Gastroesophageal sphincter (tissue), 4 donors: ENCODE measurements at places on chromosomes 3 and 15.
A peak's percentile ranks its signal among the peaks of the same experiment; 100 is the strongest.

DNA sequence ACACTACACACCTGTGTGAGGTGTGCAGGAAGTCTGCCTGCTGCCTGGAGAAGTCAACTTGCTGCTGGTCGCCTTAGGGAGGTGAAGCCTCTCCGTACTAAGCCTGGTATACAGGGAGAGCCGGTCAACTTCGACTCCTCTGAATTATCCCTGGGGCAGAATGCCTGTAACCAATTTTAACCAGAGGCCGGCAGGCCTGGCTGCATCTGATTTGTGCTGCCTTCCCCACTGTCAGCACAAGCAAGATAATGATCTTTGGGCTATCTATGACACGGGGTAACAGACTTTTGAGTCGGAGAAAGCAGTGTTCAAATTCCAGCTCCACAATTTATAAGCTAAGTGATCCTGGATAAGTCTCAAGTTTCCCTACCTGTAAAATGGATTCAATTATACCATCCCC lies 42.3 kb downstream of the MAGEF1 start:
- no peaks in the 10 kb centered on the region for H3K36me3 ChIP-seq
- no peak overlapping the region for H3K27ac ChIP-seq
- H3K4me3 ChIP-seq = no peak overlapping the region
- H3K27me3 ChIP-seq = no peaks in the 10 kb centered on the region

DNA sequence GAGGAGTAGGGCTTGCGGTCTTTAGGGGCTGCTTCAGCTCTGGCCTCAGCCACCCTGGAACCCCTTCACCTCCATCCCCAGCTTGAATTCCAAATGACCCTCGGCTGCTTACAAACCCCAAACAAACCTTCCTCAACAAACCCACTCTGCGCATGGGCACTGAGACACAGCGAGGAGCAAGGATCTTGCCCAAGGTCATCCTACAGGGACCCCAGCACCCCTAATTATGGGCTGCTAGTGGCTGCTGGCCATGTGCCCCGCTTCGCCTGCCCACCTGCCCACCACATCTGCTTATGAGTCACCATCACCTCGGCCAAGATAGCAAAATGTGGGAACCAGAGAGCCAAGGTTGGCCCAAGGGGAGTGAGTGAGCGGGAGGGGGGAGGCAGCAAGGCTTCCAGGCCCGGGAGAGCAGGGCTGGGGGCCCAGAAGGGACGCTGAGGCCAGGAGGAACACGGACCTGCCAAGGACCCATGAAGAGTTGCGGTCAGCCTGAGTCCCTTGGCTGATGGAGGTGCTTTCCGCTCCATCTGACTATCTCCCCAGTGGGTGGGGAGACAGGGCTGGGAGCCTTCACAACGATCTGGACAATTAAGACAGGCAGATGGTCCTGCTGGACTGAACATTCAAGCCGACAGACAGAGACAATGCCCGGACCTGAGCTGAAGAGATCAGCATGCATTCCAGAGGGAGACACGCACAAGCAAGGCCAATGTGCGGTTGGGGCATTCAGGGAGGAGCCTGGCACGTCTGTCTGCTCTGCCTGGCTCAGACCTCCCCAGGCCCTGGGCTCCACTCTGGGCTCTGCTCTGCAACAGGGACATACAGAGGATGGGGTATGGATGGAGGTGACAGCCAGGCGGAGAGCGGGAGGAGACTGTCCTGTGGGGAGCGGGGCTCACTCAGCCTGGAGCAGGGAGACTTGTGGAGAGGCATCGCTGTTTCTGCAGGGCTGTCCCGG lies 10.8 kb upstream of the GRIP2 start:
- H3K27ac ChIP-seq = no peak overlapping the region
- H3K27me3 ChIP-seq = peaks cover 53% of the 10 kb centered on the region
- no peaks in the 10 kb centered on the region for H3K36me3 ChIP-seq
- H3K4me1 ChIP-seq = no peaks in the 10 kb centered on the region
- ATAC-seq = no peak

- H3K27ac ChIP-seq = peak overlapping the region; percentile 84
- H3K4me3 ChIP-seq = peak overlapping the region; percentile 49
- no peaks in the 10 kb centered on the region for H3K27me3 ChIP-seq
Measured at GRCh38 chr3:152298393-152299248, 29.9 kb downstream of the MBNL1 start.

- no peak overlapping the region for H3K4me3 ChIP-seq
- no peaks in the 10 kb centered on the region for H3K4me1 ChIP-seq
- ATAC-seq = no peak
- H3K27ac ChIP-seq = no peak overlapping the region
Measured at GRCh38 chr3:151002003-151002981, 29.8 kb upstream of the CLRN1 start.

DNA sequence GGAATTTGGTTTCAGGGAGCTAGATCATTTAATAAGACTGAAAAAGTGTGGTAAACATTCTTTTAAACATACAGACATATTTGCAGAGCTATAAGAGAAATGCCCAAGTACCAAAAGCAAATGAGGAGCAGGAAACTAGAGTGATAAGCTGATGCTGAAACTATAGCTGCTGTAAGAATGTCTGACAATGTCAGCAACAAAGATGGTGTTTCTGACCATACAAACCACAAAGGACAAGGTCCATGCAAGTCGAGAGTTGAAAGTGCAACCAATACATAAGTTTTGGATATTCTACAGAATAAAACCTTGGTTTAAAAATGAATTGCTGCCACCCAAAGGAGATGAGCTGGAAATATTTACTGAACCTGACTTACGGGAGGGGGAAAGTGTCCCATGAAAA lies 610.2 kb downstream of the TBL1XR1 start:
- ATAC-seq = no peak
- H3K36me3 ChIP-seq = no peaks in the 10 kb centered on the region

DNA sequence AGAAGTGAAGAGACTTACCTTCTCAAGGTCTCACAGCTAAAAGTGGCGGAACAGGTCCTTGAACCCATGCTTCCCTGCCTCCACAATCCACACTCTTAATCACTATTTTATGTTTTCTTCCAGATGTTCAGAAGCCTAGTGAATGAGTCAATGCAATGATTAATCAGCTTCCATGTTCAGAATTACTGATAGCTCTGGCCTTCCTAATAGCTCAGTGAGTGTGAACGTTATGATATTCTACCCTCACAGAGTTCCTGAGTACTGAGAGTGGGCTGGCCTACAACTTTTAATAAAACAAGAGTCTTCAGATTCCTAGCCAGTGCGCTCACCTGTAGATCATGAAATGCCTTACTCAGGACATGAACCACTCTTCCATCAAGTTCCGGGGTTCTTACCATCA lies 443.0 kb upstream of the ADAMTS9 start:
- H3K27ac ChIP-seq = no peak overlapping the region
- no peak for ATAC-seq
- H3K4me1 ChIP-seq = no peaks in the 10 kb centered on the region
- no peaks in the 10 kb centered on the region for H3K36me3 ChIP-seq
- no peak overlapping the region for H3K4me3 ChIP-seq

DNA sequence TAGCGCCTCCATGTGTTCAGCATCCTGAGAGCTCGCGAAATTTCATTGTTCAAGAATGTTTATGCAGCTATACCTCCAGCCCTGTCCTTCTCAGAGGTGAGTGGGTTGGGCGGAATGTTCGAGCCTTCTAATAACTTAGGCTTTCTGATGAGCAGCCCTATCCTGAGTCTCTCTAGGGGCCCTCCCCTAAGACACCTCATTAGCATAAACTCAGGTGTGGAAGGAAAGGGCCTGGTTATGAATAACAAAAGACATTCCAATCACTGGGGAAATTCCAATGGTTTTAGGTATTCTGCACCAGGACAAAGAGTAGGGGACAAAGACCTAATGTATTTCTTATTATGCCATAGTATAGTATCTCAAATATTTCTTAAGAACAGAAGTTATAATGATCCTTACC lies 138.1 kb upstream of the PDZRN3 start:
- H3K27ac ChIP-seq = no peak overlapping the region
- ATAC-seq = no peak
- no peaks in the 10 kb centered on the region for H3K27me3 ChIP-seq
- H3K4me1 ChIP-seq = no peaks in the 10 kb centered on the region
- H3K4me3 ChIP-seq = no peak overlapping the region

DNA sequence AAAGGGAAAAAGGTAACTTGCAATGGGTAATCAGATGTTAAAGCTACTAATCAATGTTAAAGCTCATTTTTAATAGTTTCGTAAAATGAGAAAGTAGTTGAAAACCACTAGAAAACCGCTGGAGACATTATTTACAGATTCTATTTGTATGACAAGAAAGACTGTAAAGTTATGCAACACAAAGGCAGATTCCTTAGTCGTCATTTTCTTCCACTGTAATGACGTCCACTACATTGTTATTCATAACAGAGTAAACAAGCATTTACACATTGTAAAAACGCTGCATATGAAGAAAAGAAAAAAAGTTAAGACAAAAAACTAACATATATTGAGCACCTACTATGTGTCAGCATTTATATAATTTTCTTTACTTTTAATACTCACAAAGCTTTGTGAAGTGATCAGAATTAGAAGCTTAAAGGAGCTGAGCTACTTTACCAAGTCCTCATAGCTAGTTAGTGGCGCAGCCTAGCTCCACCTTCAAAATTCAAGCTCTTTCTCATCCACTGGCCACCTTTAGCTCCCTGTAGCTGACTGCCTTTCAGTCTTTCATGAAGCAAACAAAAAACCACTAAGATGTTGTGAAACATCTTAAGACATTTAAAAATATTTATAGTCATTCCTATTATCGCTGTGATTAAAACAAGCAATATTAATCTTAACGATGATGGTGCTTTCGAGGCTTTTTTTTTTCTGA lies 100.1 kb upstream of the CDIN1 start:
- H3K27ac ChIP-seq = no peak overlapping the region
- H3K27me3 ChIP-seq = no peaks in the 10 kb centered on the region
- H3K36me3 ChIP-seq = no peaks in the 10 kb centered on the region
- no peaks in the 10 kb centered on the region for H3K4me1 ChIP-seq
- ATAC-seq = no peak

DNA sequence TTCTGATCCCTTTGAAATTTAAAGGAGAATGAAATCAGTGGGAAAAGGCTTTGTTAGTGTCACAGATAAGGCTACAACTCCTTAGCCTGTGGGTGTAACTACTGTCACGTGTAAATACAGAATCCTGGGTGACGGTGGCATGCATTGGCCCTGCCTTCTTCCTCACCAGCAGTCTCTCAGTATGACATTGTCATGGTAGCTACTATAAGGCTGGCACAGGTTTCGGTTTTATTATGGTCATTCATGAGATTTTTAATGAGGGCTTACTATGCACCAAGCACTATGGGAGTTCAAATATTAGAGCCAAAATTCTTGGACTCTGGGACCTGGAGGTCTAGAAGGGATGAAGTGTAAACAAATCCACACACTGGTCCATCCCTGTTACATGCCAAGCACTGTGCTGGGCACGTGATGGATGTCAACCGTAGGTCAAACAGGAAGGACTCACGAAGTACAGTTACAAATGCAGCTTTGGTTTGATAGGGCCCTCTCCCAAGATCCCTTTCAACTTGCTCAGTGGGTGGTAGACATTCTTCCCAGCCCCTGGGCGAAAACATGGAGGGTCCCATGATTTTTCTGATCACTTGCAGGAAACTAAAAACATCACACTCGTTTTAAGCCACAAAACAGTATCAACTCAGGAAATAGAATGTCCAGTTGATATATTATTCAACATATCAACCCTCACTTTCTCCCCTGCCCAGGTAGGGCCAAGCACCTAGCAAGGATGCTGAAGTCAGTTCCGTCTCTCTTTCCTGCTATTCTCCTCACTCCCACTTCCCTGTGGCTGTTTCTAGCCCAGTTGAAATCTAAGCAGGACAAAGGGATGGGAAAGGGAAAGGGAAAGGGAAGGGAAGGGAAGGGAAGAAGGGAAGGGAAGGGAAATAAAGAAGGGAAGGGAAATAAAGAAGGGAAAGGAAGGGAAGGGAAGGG lies 25.3 kb downstream of the BFSP2 start:
- no peak overlapping the region for H3K27ac ChIP-seq
- H3K4me3 ChIP-seq = no peak overlapping the region
- peaks cover 14% of the 10 kb centered on the region for H3K27me3 ChIP-seq
- H3K36me3 ChIP-seq = no peaks in the 10 kb centered on the region

GRCh38 chr3:5194801-5195509 lies 7.4 kb downstream of the EDEM1 start:
- H3K36me3 ChIP-seq = no peaks in the 10 kb centered on the region
- no peaks in the 10 kb centered on the region for H3K27me3 ChIP-seq
- peak; percentile 84 for ATAC-seq
- H3K27ac ChIP-seq = peak overlapping the region; percentile 9

DNA sequence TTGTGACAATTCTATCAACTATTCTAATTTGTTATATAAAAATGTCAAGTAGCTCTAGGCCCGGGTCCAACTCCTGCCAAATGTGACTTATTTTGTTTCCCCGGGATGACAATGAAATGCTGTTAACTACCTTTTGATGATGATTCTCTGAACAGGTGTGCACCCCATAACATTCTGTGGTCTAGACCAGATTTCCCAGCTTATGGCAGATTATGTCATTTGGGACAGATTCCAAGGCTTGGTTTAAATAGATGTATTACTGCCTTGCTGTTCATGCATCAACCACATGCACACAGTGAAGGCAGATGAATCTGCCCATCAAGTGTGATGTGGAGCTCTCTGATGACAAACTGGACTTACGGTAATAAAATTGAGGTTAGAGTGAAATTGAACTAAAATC lies 150.5 kb downstream of the MECOM start:
- H3K27me3 ChIP-seq = no peaks in the 10 kb centered on the region
- no peaks in the 10 kb centered on the region for H3K4me1 ChIP-seq
- no peaks in the 10 kb centered on the region for H3K36me3 ChIP-seq
- ATAC-seq = no peak

DNA sequence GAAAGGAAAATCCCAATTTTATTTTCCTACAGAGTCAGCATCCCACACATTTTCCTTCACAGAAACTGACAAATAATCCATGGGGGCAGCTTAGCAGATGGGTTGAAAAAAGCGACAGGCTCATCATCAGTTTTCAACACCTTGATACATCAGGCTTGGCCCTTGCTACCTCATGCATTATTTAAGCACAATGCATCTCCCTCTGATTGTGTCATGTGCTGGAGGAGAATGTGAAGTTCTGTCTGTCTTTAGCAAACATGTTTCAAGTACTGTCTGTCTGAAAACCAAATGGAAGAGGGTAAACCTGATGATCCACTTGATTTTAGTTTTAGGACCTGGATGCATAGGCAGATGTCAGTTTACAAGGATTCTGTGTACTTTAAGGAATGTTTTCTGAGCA lies 128.6 kb upstream of the ADAMTS9 start:
- peaks cover 17% of the 10 kb centered on the region for H3K4me1 ChIP-seq
- no peaks in the 10 kb centered on the region for H3K27me3 ChIP-seq
- ATAC-seq = no peak
